Inflammatory macrophage treated with lipopolysaccharide for 4 hours (primary cell): ENCODE measurements at places on chromosomes 4 and X.
A peak's percentile ranks its signal among the peaks of the same experiment; 100 is the strongest.

DNA sequence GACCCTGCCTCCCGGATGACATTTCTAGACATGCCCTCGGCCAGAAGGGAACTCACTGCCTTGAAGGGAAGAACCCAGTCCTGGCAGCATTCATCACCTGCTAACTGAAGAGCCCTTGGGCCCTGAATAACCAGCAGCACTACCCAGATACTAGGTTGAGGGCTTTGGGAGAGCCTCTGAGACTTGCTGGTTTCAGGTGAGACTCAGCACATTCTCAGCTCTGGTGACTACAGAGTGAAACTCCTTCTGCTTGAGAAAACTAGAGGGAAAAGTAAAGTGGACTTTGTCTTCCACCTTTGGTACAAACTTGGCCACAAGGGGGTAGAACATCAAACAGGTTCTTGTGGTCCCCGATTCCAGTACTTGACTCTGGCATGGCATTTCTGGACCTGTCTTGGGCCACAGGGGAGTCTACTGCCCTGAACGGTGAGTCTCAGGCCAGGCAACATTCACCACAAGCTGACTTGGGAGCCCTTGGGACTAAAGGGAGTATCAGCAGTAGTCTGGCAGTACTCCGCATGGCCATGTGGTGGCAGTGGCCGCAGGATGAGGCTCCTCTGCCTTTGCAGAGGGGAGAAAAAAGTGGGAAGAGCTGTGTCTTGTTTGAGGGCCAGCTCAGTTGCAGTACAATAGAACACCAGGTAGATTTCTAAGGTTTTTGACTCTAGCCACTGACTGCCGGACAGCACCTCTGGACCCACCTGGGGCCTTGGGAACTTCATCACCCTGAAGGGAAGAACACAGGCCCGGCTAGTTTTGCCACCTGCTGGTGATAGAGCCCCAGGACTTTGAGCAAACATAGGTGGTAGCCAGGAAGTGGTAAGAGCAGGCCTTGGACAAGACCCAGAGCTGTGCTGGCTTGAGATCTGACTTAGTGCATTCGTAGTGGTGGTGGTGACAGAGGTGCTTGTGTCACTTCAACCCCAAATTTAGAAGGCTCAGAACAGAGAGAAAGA lies 414.8 kb downstream of the OPHN1 start:
- DNase-seq, result peak; percentile 9

DNA sequence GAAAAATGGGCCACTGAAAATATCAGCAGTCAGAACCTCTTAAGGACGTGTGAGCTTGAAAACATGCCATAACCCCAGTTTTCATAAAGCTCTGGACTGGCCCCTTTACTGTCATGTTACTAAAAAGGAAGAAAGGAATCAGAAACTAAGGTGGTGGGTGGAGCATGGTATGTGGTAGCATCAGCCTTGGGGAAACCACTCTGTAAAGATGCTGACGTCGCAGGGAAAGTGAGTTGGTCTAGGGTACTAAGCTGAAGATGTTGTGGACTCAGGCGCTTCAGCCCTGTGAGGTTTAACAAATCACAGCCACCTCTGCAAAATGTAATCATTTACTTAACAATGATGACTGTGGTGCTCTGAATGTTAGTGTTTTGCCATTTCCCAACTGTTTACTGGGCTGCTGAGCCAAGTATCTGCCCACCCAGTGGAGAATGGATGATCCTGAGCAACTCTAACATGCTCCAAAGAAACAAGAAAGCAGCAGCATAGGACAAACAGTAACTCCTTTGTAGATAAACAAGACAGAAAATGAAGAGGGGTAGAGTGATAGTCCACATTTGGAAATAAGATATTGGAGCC lies 33.4 kb downstream of the C4orf54 start:
- peak; percentile 0 for DNase-seq

- DNase-seq, result peak; percentile 5
These were observed 58.2 kb upstream of the GPRIN3 start for GRCh38 chr4:89365776-89366175.

DNA sequence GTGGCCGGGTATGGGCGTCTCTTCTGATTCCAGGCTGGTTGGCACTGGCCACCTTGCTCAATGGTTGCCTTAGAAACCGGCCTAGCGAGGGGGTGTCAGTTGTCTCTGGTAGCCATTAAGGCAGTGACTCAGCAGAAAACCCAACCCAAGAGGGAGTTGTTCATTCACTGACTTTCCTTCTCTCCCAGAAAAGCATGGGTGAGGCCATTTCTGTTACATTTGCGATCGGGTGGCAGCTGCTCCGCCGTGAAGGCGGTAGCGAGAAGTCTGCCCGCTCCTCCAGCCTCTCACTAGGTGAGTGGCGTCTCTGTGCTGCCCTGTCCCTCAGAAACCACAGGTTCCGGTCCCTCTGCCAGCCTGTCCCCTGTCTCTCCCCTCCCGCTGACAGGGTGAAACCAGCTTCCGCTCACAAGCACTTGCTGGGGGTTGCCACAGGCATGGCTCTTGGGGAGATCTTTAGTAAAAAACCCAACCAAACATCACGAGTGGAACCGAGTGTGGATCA lies 17.4 kb downstream of the IRAK1 start:
- peak; percentile 82 for DNase-seq

- no peak for DNase-seq
These were observed 371.9 kb upstream of the NWD2 start for GRCh38 chr4:36872679-36873078.

GRCh38 chrX:139191746-139192385 lies 338.7 kb upstream of the F9 start:
- no peak for DNase-seq

GRCh38 chr4:5069901-5070300 lies 18.6 kb downstream of the STK32B start:
- DNase-seq, result no peak

DNA sequence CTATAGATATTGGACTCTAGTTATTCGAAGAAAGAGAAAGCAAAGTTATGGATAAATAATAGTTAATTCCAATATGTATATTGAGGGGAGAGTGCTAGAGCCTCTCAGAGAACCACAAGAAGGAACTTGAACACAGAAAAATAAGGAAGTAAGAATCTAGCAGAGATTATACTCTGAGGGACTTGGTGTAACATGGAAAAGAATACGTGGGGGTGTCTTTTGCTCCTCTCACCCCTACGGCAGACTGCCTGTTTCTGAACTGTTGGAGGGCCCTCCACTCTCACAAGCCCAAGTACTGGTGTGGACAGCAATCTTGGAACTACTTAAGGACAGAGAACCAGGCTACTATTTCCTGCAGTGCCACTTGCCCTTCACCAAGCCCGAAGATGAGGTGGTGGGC lies 1174.4 kb upstream of the PCDH10 start:
- DNase-seq, result peak; percentile 0

DNA sequence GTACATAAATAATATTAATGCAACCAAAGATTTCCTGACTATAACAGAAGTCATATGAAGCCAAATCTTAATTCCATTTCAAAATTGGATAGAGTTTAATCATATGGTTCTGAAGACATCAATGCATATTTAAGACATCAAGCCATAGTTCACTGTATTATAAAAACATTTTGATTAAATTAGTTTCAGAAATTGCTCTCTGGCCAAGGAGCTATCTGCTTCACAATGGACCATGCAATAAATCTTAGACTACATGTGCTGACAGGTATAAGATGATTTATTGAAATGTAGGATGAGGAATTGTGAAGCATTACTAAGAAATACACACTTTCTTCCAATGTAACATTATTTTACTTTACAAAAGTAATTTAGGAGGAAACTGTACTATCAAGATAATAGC lies 81.6 kb downstream of the MID1 start:
- no peak for DNase-seq

GRCh38 chr4:113639326-113639725 lies 122.2 kb downstream of the CAMK2D start:
- DNase-seq, result peak; percentile 1

- peak; percentile 42 for DNase-seq
These were observed 32.1 kb downstream of the ZGRF1 start for GRCh38 chr4:112604589-112604988.

GRCh38 chrX:139766545-139766983 lies 58.6 kb upstream of the MCF2 start:
- DNase-seq, result peak; percentile 42

DNA sequence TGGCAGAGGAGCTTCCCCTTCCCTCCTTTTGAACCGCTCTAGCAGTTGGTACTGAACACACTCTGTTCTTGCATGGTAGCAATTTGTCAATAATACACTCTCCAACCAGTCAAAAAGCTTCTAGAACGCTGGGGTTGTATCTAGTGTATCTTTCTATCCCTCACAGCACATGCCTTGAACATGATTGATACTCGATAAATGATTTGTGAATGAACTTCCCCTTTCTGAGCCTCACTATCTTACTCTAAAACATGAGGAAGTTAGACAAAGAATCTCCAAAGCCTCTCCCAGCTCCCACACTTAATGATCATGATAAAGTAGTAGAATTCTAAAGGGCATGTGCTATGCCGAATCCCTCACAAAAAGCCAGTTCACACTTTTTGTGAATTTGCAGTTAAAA lies 64.4 kb downstream of the DLG3 start:
- no peak for DNase-seq

DNA sequence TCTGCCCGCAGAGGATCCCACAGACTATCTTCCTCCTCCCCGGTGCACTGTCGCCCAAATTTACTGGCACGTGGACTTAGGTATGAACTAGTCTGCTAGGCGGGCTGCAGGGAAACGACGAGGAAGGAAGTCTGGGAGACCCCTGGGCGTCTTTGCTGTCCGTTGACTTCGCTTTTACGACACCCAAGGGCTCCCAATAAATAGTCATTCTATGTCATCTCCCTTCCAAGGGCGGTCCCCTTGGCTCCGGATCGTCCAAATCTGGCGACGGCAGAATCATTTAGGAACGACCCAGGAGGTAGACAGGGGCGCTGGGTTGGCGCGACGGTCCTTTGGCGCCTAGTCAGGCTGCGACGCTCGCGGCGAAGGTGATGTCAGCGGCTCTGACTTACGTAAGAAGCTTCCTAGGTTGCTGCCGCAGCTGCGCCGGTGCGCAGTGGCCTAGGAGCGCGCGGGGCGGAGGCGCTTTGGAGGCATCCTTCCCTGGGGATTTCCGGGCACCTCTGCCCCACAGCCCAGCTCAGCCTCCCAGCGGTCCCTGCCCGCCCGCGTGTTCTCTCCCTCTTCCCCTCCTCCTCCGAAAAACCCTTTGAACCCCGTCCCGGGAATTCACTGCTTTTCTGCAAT lies 2.2 kb downstream of the NHS start:
- DNase-seq, result no peak

- DNase-seq, result no peak
These were observed 139.7 kb downstream of the PPARGC1A start for GRCh38 chr4:23750125-23750524.

- peak; percentile 19 for DNase-seq
These were observed 840 bp upstream of the RPL34 start for GRCh38 chr4:108619372-108620100.

DNA sequence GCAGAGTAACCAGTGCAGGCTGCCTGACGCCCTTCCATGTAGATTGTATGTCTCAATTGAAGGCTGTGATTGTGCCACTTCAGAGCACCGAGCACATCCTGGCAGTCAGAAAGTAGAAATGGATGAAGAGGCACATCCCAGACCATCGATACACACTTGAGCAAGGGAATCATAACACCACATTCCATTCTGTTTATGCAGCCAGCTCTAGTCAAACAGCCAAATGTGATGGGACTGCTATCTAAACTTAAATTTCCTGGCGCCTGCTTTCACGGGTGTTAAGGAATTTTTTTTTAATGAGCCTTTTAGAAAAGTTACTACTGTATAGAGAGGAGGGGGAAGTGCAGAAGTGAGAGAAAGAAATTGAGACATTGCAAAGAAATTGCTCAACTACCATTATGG lies 84.4 kb downstream of the PPARGC1A start:
- DNase-seq, result no peak

DNA sequence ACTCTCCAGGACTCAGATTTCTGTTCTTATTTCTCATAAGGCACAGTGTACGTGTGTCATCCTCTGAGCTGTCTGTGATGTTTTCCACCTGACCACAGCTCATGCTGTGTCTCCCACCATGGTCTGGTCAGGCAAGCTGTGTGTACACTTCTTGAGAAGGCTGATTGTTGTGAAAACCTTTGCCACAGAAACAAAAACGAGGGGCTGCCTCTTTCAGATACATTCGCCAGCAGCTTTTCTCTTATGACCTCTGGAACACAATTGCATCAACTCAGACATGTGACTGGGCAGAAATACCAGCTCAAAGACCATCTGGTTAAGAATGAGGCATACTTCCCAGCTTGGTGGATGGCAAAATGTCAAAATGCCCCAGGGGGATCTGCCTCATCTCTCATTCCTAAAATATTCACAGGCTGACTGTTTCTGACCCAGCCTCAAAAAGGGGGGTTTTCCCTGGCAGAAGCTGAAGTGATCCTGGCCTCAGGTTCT lies 46.1 kb downstream of the PGRMC2 start:
- DNase-seq, result no peak

DNA sequence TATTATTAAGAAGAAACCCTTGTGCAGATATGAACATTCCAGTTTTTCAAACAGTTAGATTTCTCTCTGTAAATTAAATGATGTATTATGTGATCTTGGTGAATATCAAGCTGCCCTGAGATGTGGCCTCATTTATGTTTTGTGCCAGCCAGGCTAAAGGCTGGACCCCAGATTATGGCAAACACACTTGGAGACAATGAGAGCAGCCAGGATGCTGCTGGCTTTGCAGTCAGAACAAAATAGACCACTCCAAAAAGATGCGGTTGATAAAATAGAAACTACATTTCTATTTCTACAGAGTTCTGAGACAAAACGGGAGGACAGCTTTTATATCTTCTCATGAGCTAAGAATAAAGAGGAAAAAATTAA lies 296.5 kb downstream of the PPP3CA start:
- DNase-seq, result no peak

DNA sequence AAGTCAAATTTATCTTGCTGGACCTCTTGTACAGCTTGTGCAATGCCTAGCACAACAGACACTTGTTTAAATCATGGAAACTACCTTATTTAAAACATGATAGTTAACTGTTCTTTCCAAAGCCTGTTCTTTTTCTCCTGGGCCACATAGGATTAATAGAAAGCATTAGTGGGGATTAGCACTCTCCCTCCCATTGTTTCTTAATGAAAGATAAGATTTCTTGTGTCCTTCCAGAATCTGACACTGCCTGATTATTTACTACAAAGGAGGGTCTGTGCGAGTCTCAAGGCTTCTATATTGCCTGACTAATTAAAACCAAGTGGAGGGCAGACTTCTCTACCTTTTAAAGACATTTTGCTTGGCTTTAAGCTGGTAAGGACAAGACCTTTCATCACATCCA lies 8.5 kb upstream of the ELMOD2 start:
- no peak for DNase-seq

DNA sequence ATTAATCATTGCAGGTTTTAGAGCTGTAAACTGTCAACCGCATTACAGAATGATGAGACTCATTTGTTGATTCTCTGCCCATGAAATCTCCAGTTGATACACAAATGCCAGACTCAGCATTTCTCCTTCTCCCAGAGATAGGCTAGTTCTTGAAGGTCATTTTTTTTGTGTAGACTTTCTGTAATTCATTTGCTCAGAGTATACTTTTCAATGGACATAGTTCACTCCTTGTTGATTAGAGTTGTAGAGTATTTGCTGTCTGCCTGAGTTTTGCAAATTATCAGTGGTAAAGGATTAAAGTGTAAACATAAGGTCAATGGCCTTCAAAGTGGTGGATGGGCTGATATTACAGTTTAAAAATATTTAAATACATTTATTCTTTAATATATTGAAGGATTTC lies 15.2 kb upstream of the ALB start:
- no peak for DNase-seq

GRCh38 chrX:152206426-152206825 lies 68.0 kb upstream of the MAGEA10 start:
- DNase-seq, result no peak

GRCh38 chr4:128349921-128350320 lies 62.3 kb upstream of the PGRMC2 start:
- DNase-seq, result no peak
